ENCODE measurements at places on chromosomes 3 and 15.
A peak's percentile ranks its signal among the peaks of the same experiment; 100 is the strongest.

GRCh38 chr15:60407415-60407805, 9.6 kb upstream of the ANXA2 start:
- peak; percentile 72 for DNase-seq

DNA sequence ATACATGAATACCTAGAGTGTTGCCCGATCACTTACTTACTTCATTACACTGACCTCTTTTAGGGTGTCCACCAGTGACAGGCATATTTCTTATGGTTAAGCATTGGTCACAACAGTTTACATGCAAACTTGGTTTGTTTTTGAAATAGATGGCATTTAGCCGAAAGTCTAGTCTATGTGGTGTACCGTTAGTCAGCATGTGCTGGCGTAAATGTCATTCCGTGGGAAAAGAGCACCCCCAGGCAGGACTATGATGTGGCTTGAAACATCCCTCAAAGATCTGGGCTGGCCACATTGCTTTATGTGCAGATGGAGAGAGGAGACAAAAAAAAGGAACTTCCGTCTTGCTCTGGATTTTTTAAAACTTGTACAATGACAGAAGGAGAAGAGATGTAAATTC, 357.0 kb upstream of the ICE2 start:
- no peak for DNase-seq

- no peak for DNase-seq
Measured at GRCh38 chr15:40427188-40427587, 13.6 kb upstream of the BAHD1 start.

- DNase-seq = no peak
Measured at GRCh38 chr15:83956887-83957286, 278.7 kb upstream of the GOLGA6L4 start.

DNA sequence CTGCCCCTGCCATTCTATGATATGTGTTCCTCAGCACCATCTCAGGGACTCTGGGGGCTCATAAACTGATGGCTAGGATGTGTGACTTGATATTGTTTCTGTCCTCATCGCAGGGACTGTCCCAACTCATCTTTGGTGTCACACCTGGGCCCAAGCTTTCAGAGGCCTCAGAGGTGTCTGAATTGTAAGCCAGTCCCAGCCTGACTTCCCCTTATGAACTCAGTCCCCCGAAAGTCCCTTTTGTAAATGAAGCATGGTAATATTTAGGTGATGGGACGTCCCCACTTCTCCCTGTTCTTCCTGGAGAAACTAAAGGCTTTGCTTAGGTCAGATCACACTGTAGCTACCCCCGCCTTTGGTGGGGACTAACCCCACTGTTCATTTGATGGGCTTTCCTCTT, 142.4 kb upstream of the TLE3 start:
- DNase-seq = no peak

DNA sequence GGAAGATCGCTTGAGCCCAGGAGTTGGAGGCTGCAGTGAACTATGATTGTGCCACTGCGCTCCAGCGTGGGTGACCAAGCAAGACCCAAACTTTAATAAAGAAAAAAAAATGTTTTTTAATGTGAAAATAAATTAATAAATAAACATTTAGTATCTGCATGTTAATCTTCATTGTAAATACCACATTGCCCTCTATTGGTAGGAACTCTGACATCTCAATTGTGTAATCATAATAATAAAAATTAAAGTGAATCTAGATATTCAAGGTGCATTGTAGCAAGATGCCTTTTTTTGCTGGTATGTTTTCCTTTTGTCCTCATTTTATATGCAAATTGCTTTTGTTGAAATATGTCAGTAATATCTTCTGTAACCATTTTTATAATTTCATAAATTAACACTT, 95.0 kb upstream of the LIMD1 start:
- peak; percentile 79 for DNase-seq

- DNase-seq = no peak
Measured at GRCh38 chr3:78497767-78498166, 1270.0 kb downstream of the ROBO1 start.

DNA sequence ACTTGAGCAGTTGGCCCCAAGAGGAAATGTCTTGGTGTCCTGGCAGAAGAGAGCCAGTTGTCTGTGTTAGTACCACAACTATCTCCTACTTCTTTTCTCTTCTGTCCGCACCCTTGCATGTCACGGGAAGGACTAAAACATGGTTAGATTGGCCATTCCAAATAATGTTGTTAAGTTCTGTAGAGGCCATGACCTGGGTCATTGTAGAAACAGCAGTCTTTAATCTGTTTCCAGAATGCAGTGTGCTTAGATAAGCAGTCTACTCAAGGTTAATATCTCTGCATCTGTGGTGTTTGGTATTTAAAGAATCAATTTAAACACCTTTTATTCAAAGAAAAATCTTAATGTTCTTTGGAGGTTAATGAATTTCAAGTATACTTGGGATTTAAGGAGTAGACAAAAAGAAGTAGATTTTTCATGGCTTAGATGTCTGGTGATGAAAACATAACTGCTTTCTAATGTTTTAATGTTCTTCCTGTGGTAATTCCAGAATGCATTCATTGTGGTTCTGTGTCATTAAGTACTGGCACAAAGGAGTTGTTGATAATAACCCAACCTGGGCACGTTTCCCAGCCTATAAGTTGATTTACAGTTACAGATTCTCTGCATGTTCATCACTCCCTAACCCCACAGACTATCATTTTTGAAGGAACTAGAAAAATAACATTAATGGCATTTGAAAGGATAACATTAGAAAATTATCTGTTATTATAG, 58.9 kb downstream of the TMEM108 start:
- DNase-seq = no peak

- peak; percentile 62 for DNase-seq
Measured at GRCh38 chr3:61381745-61382392, 130.6 kb upstream of the FHIT start.

- DNase-seq = no peak
Measured at GRCh38 chr3:129323651-129324294, 45.1 kb downstream of the HMCES start.

DNA sequence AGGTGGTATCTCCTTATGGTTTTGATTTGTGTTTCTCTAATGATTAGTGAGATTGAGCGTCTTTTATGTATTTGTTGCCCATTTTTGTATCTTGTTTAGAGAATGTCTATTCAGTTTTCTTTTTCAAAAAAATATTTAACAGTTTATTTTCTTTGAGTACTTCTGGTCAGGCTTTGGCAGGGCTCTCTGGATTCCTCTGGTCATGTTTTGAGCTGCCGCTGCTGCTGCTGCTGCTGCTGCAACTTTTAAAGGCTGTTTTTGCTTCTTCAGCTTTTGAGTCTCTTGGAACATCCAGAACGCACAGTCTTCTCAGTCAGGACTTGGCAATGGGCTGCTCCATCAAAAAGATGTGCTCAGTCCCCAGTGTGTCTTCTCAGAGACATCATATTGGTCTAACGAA, 40.1 kb downstream of the REC114 start:
- DNase-seq = no peak

GRCh38 chr3:21055015-21055414, 696.0 kb downstream of the ZNF385D start:
- no peak for DNase-seq
